ENCODE measurements at places on chromosomes 2 and 18. TPM values are rescaled to one million over a fixed set of nuclear protein-coding genes. Genes with fewer than 3 reads are reported as not detected.
A peak's percentile ranks its signal among the peaks of the same experiment; 100 is the strongest.

- DNase-seq, result peak; percentile 48
These were observed 77.3 kb upstream of the UPP2 start for GRCh38 chr2:158024288-158024898.

DNA sequence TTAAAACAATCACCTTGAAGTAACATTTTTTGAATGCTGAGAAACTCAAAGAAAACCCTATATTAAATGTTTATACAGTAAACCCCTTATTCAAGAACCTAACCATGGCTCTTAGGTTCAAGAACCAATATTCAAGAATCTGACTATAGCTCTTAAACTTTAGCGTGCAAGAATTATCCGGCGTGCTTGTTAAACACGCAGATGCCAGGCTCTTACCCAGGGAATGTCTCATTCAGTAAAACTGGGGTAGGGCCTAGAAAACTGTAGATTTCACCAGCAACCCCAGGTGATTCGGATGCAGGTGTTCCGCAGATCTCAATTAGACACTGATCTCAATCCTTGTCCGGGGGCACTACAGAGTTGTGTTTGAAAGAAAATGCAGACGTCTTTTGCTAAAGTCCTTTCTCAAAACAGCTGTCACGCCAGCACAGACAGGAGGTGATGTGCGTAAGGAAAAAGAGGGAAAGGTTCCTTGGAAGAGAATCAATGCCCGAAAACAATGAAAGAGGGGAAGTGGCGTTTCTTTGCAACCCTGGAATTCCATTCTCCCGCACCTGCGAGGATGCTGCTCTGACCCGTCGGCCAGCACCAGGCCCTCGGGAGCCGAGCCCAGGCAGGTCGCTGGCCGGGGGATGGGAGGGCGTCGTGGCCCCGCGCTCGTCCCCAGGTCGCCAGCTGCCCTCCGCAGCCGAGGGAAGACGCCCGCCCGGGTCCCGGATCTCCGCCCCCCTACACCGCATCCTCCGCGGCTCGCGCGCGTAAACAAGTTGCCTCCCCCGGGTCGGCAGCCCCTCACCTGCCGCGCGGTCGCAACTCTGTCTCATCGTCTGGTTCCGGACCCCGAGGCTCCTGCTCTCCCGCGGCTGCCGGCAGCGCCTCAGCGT lies 851 bp downstream of the EIF2AK3 start:
- DNase-seq, result peak; percentile 49

- no peak for DNase-seq
These were observed 7.2 kb downstream of the MFSD2B start for GRCh38 chr2:24016853-24017703.

DNA sequence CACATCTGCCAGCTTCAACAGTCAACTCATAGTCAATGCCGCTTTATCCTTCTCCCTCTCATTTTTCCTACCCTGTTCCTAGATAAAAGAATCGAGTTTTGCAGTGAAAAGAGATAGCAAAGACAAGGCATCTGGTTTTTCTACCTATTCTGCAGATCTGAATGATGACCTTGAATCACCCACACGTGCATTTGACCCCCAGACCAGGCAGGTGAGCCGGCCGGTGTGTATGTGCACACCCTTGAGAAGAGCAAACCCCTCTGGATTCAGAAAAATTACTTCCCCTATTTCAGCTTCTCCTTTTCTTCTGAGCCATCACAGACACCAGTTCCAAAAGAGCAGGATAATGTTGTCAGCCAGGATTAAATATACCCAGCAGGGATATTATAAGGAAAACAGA lies 115.6 kb upstream of the ST6GAL2 start:
- no peak for DNase-seq

GRCh38 chr2:159262904-159263303 lies 23.6 kb downstream of the WDSUB1 start:
- no peak for DNase-seq

DNA sequence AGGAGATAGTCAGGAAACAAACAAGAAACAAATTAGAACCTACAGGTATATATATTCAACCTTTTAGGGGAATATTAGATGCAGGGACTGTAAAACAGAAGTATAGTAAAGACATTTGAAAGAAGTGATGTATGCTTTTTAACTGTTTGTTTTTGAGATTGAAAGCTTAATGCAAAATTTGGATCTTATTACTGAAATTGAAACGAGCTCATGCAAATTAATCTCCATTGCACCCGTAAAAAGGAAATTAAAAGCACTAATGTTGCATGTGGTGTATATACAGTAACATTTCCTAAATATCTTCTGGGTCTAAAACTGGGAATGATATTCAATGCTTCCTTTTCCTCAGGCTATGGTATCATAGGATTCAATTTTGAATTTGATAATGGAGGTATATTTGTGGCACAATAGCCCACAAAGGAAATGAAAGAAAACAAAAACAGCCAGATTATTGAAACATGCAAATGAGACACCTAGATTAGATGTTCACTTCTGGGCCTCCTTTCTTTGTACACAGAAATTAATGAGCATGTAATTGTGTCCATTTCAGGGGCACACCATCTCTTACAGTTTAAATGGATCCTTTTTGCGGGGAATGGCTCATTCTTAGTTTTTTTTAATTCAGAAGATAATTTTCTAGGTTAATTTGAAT lies 1.6 kb upstream of the ELOA2 start:
- no peak for DNase-seq

Gene OTOS
- total RNA-seq, result not detected

Gene CHRNG
- total RNA-seq, result not detected

Gene RBM44
- 0.95 TPM for total RNA-seq

All from transverse colon (tissue), 4 donors.